SIG-M5 (cell line): ENCODE measurements at places on chromosomes 12 and 14.

GRCh38 chr14:75260025-75260763 is 18.4 kb upstream of the FOS start:
- DNase-seq: no peak

- no peak for DNase-seq
Observed at GRCh38 chr12:24584032-24584675, 364.7 kb downstream of the BCAT1 start.

- DNase-seq: no peak
Observed at GRCh38 chr12:46627686-46628085, 198.1 kb downstream of the SLC38A4 start.

DNA sequence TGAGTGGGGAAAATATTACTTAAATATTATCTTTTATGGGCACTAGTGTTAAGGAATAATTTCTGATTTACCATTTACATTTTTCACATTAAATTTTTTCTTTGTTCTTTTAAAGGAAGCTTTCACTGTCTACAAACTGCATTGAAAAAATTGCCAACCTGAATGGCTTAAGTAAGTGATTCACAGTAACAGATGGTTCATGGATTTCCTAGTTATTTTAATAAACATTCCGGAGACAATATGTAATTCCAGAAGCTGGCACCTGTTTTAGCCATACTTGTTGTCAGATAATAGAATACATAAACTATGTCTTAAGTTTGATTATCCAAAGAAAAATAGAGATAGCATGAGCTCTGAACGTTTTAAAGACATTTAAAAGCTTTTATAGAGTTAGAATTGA is 17.1 kb downstream of the DNAL1 start:
- DNase-seq: no peak

DNA sequence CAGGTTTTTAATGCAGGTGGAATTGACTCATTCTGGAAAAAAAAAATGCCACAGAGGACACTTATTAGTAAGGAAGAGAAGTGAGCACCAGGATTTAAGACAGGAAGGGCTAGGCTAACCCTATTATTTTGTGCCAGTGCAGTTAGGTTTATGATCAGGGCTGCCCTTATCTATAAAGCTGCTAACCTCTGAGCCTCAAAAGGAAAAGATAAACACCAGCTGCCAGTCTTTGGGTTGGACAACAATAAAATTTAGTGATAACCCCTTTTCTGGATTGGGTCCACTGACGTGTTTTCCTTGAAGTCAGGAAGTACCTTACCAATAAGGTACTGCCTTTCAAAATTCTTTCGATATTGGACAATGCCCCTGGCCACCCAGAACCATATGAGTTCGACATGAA is 128.9 kb downstream of the NUBPL start:
- no peak for DNase-seq

DNA sequence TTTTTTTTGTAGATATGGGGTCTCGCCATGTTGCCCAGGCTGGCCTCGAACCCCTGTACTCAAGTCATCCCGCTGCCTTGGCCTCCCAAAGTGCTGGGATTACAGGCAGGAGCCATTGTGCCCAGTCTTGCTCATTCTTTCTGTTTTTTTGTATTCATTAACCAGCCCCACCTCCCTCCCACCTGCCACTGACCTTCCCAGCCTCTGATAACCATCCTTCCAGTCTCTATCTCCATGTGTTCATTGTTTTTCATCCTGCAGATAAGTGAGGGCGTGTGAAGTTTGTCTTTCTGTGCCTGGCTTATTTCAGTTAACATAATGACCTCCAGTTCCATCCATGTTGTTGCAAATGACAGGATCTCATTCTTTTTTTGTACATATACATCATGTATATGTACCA is 19.0 kb downstream of the MYL2 start:
- no peak for DNase-seq

DNA sequence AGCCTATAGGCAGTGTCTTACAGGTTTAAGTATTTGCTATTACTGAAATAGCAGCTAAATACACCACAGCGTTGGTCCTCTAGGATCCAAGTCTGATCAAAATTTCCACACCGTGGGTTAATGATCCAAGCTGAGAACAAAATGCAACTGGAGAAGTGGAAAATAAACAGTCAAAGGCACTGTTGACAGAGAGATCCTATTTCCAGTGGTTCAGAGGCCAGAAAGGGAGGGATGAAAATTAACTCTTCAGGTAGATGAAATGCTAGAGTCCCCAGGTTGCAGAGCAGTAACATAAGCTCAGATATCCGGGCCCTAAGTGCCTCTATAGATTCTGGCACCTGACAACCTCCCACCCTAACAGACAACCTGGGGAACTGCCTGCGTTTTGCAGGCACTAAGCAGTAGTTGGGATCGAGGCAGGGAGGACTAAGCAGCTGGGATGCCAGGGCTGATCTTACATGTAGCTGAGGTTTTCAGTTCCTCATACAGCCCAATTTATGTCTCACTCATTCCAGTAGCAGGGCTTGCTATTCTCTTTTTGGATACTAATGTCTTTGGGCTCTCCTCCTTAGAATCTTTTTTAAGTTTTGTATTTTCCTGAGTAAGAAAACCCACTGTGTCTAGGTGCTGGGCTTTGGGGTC is 42.7 kb upstream of the CRACR2A start:
- no peak for DNase-seq

DNA sequence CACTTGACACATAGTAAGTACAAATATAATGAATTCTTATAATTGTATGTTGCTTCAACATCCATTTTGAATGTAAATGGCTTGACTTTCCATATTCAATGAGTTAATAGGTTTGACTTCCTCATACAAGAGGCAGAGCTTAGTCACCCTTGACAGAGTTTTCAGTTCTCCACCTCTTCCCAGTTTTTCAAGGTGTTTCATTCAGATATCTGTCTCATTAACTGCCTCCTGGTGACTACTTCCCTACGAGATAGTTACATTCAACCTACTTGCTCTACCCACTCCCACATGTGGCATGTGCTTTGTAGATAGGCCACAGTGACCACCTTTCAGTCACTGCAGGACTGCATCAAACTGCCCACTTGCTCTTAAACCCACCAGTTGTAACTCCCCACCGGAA is 60.0 kb downstream of the MYF5 start:
- no peak for DNase-seq

- DNase-seq: no peak
Observed at GRCh38 chr14:32443890-32444661, 115.0 kb downstream of the AKAP6 start.

- DNase-seq: no peak
Observed at GRCh38 chr14:22648506-22648905, 4.4 kb upstream of the OR6J1 start.

GRCh38 chr12:19833775-19834501 is 394.6 kb downstream of the AEBP2 start:
- no peak for DNase-seq

DNA sequence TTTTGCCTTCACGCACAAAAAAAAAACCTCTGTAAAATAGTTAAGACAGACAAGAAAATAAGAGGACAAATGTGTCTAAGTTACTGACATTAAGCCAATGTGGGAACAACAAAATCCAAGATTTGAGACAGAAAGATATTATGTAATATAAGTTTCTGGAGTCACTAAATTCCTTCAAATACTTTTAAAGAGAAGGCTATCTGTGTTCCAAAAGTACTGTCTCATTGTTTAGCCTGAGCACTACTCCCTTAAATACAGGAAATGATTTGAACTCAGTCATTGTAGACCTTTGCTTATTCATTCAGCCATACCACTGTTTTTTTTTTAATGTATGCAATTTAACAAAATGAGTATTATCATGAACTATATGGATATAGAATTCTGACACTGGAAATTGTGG is 82.7 kb upstream of the KITLG start:
- no peak for DNase-seq
